CD4-positive, alpha-beta T cell treated with Interleukin-6 at 100 ng/mL for 8 hours (primary cell): ENCODE measurements at places on chromosomes 3 and 15.
A peak's percentile ranks its signal among the peaks of the same experiment; 100 is the strongest.

GRCh38 chr3:127822041-127822681 is at the start of gene MGLL:
MGLL (minus strand) TSS chr3:127822515; CDS start chr3:127822318, 197 bp downstream.
- no peak for DNase-seq

- DNase-seq = no peak
Observed at GRCh38 chr15:101523560-101523940, 34.0 kb upstream of the PCSK6 start.

GRCh38 chr3:61409638-61410037 is 151.7 kb upstream of the PTPRG start:
- no peak for DNase-seq

GRCh38 chr3:64247991-64248646 is 22.9 kb upstream of the PRICKLE2 start:
- DNase-seq = no peak

- DNase-seq = no peak
Observed at GRCh38 chr3:66153481-66154443, 67.0 kb upstream of the SLC25A26 start.

DNA sequence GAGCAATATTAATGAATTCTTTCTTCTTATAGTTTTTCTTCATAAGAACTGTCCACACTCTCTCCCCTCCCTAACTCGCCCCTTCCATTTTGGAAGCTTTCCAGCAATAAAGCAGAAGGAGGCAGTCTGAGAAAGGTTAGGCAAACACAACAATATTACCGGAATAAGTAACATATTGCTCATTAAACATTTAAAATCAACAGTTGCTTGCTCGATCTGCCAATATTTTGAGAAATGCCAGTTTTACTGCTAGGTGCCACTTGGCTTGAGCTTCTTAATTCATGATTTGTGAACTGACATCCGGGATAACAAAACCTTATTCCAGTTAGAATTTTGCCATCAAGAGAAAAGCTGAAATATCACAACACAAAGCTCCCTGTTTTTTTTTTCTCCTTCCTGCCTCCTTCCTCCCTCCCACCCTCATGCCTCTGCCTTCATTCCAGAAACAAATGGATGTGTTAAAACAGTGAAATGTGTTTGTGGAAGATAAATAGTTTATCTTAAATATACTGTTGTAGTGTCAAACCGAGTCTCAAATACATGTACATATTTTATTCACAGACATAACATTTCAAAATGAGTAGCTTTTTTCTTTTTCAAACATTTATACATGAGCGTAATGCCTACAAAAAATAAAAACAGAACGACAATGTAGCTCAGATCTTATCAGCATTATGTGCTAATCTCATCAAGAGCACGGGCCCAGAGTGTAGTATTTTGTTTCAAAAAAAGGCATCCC is 253.7 kb downstream of the GAP43 start:
- DNase-seq = no peak

- no peak for DNase-seq
Observed at GRCh38 chr15:92981333-92981732, 81.2 kb downstream of the CHD2 start.

DNA sequence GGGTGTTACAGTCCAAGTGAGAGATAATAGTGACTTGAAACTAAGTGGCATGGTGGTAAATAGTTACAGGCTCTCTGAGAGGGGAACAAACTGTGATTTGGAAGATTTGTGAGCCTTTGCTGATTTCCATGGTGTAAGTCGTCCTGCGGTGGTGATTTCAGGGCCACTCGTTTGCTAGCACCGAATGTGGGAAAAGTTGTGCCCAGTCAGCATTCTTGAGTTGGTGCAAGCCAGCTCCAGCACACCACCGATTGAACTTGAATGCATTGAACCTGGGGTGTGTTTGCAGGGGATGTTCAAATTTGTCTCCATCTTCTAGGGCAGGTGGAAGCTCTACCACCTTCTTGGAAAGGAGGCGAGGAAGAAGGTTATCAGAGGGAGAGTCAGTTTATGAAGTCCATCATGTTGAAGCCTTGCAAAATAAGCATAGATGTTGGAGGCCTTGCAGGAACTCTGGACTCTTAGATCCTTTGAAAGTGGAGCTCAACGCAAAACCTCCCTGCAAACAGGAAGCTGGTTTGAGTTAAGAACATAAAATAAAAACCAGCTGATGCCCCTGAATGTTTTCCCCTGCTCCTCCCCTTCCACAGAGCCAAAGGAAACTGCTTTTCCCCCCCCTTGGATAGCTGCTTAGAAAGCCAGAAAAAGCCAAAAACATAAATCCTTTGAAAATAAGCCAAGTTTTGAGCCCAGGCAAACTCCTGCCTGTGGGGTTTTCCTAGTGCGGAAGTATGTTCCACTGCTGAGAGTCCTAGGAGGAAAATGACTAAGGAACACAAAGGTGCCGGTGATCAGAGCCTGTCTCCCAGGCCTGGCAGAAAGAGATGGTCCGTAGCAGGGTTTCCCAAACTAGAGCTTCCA is 21.9 kb downstream of the MAPKBP1 start:
- no peak for DNase-seq

GRCh38 chr3:64631951-64632350 is 55.8 kb downstream of the ADAMTS9 start:
- no peak for DNase-seq

DNA sequence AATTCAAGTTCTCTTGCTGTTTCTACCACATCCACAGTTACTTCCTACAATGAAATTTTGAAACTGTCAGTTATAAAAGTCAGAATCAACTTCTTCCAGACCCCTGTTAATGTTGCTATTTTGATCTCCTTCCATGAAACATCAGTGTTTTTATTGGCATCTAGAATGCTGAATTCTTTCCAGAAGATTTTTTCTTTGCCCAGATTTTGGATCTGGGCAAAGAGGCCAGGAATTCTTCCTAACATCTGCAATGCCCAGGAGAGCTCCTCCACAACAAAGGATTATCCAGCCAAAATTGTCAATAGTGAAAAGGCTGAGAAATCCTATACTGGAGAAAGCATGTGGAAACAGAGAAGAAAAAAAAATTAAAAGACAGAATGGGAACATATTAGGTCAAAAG is 75.5 kb downstream of the SERPINI1 start:
- DNase-seq = no peak

DNA sequence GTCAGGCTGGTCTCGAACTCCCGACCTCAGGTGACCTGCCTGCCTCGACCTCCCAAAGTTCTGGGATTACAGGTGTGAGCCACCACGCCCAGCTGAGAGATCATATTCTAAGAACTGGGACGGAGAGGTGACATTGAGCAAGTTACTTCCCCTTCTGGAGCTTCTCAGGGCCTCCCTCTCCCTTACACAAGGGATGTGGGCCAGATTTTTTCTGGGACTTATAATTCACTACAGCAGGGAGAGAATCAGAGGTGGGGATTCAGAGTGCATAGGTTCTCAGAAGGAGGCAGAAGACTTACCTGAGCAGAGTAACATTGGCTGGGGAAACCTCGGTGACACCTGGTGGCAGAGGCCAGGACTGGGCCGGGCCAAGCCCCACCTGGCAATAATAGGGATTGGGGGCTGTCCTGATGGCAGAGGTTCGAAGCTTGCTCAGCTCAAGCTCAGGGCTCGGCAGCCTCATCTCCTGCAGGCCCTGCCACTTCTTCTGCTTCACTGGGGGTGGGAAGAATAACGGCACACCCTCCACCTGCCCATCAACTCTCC is 6.8 kb downstream of the LTK start:
- no peak for DNase-seq

DNA sequence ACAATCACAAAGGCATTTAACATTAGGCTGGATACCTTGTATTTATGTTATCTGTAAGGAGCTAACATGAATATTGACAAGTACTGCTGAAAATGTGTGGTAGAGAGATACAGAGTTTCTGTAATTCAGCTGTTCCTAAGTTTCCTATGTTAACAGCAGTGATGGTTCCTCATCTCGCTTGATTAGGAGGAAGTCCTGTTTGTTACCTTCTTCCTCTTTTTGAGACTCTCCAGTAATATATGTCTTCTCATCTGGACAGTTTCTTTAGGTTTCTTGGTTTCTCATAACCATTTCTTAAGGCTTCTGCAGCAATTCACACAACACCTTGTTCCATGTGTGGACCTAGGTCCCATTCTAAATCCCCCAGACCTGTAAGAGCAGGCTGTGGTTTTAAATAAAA is 11.4 kb upstream of the PEX5L start:
- DNase-seq = no peak

GRCh38 chr3:58377168-58377567 is 44.5 kb downstream of the PXK start:
- DNase-seq = no peak

DNA sequence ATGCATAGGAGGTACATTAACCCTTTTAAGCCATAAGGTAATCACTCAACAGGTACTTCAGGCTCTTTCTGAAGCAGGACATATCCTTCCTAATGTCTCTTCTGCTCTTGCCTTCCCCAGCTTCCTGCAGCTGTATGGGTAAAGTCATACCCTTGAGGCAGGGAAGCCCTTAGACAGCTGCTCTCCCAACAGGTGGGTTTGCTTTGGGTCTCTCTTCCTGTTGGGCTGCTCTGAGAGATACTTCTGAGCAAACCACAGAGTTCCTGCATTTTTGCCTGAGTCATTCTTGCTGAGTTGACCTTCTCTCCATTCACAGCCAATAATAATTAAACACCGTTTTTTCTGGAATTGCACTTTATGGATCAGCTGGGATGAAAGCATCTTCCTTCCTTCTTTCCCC is 2.0 kb upstream of the TRAT1 start:
- peak; percentile 29 for DNase-seq

- no peak for DNase-seq
Observed at GRCh38 chr3:52401021-52401420, 43.9 kb downstream of the SEMA3G start.

DNA sequence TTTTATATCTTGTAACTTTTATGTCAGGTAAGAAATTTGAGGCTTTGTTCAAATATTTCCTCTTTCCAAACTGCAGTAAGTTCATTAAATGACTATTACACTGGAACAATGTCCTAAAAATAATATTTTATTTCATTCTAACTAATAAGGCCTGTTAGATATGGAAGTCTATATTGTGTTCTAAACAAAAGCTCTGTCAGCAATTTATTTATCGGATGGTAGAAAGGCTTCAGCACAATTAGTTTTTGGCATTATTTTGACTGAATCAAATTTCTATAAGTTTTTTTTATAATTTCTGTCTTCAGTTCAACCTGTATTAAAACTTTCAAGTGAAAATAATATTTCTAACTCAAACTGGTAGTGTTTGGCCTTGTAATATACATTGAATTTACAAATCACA is 992.1 kb downstream of the EPHA3 start:
- DNase-seq = no peak

GRCh38 chr3:196620161-196620604 is 19.3 kb upstream of the NRROS start:
- no peak for DNase-seq

DNA sequence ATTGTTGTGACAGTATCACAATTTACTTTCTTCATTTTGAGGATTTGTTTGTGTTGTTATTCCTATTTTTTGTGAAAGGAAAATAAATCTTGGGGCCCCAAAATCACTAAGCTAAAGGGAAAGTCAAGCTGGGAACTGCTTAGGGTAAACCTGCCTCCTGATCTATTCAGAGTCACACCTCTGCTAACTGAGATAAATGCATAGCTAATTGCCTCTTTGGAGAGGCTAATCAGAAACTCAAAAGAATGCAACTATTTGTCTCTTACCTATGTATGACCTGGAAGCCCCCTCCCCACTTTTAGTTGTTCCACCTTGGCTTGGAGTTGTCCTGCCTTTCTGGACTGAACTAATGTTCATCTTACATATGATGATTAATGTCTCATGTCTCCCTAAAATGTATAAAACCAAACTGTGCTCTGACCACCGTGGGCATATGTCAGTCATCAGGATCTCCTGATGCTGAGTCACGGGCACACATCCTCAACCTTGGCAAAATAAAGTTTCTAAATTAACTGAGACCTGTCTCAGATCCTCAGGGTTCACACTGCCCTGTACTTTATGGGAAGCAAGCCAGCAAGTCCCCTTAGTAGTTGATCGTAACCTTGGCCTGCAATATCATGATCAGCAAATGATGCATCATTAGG is 523.2 kb upstream of the GOLIM4 start:
- DNase-seq = no peak
